Ascending aorta (tissue), 2 donors: ENCODE measurements at places on chromosomes 4 and X.

- H3K4me1 ChIP-seq: no peaks in the 10 kb centered on the region
- no peak overlapping the region for H3K27ac ChIP-seq
- H3K4me3 ChIP-seq: no peak overlapping the region
- DNase-seq: no peak
- H3K27me3 ChIP-seq: no peaks in the 10 kb centered on the region
Measured at GRCh38 chrX:120299928-120300327, 11.3 kb downstream of the TMEM255A start.

DNA sequence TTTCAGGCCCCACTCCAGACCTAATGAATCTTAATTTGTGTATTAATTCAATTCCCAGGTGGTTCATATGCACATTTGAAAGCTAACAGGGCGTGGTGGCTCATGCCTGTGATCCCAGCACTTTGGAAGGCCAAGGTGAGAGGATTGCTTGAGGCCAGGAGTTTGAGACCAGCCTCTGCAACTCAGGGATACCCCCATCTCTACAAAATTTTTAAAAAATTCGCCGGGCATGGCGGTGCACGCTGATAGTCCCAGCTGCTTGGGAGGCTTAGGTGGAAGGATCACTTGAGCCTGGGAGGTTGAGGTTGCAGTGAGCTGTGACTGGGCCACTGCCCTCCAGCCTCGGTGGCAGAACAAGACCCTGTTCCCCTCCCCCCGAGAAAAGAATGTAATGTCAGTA, 31.2 kb downstream of the ADD1 start:
- H3K27ac ChIP-seq: no peak overlapping the region
- DNase-seq: no peak
- H3K36me3 ChIP-seq: peaks cover 36% of the 10 kb centered on the region
- H3K27me3 ChIP-seq: no peaks in the 10 kb centered on the region

DNA sequence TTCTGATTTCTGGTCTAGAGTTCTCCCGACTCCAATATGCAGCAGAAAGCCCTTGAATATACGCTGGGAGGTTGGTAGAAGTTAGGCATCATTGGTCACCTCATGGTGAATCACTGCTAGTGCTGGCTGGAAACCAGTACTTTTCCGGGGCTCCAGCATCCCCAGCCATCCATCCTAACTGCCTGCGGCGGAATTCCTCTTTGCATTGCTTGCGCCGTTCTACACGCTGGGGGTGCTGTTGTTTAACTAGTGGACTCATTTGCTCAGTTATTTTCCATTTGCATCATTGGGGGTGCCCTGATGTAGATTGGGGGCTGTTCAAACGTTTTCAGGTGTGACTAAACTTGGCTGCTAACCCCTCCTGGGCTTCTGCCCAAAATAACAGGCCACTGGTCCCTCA, 23.3 kb upstream of the GPR50 start:
- H3K27ac ChIP-seq: no peak overlapping the region
- no peaks in the 10 kb centered on the region for H3K36me3 ChIP-seq
- H3K4me3 ChIP-seq: no peak overlapping the region
- no peaks in the 10 kb centered on the region for H3K4me1 ChIP-seq

DNA sequence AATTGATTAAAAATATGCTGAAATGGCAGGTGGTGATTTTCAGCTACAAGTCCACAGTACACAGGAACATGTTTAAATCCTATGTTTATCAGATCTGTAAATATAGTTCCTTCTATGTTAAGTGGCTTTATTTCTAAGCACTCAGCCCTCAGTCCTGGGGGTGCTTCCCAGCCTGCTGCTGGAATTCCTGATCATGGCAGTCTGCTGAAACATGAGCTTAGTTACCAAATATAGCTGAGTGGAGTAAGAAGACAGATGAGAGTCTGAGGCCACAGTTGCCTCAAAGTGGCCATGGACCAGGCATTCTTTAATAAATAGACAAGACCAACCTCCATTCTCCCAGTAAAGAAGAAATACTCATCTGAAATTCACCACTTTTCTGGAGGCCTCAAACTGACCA, 17.1 kb upstream of the DDX60 start:
- no peak overlapping the region for H3K27ac ChIP-seq
- no peak for DNase-seq
- no peaks in the 10 kb centered on the region for H3K4me1 ChIP-seq
- H3K27me3 ChIP-seq: no peaks in the 10 kb centered on the region

GRCh38 chr4:175309041-175309440, 390.9 kb downstream of the ADAM29 start:
- no peaks in the 10 kb centered on the region for H3K27me3 ChIP-seq
- no peak overlapping the region for H3K27ac ChIP-seq
- no peak for DNase-seq
- H3K36me3 ChIP-seq: no peaks in the 10 kb centered on the region

GRCh38 chr4:133148690-133149363, at the start of gene PCDH10:
PCDH10 (plus strand) TSS chr4:133149294; CDS start chr4:133150141, 847 bp downstream.
- H3K27me3 ChIP-seq: no peaks in the 10 kb centered on the region
- no peaks in the 10 kb centered on the region for H3K36me3 ChIP-seq
- DNase-seq: peak; percentile 97
- H3K27ac ChIP-seq: peak within 1 kb of the TSS; percentile 93
- no peaks in the 10 kb centered on the region for H3K4me1 ChIP-seq

DNA sequence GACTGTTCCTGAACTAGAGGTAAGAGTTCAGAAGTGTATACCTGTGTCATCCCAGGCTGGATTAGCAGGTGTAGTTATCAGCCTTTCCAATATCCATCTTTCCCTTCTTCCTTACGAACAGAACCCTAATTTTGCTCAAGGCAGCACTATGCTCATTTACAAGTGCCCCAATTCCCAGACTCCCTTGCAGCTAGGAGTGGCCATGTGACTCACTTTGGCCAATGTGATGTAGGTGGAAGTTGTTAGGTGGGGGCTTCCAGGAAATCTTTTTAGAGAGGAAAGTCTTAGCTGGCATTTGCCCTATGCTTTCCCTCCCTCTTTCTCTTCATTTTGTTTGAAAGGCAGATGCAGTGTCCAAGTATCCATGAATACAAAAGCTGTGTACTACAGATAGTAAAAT, 34.8 kb downstream of the HOPX start:
- no peaks in the 10 kb centered on the region for H3K27me3 ChIP-seq
- no peak overlapping the region for H3K27ac ChIP-seq
- no peaks in the 10 kb centered on the region for H3K4me1 ChIP-seq
- no peaks in the 10 kb centered on the region for H3K36me3 ChIP-seq
- H3K4me3 ChIP-seq: no peak overlapping the region
- DNase-seq: no peak

- no peaks in the 10 kb centered on the region for H3K36me3 ChIP-seq
- H3K27me3 ChIP-seq: no peaks in the 10 kb centered on the region
- H3K27ac ChIP-seq: no peak overlapping the region
- DNase-seq: no peak
Measured at GRCh38 chr4:53592686-53593501, 1.6 kb upstream of the LNX1 start.

- H3K4me3 ChIP-seq: no peak overlapping the region
- no peak overlapping the region for H3K27ac ChIP-seq
- no peaks in the 10 kb centered on the region for H3K36me3 ChIP-seq
- H3K4me1 ChIP-seq: no peaks in the 10 kb centered on the region
Measured at GRCh38 chrX:9144701-9145241, 110.8 kb upstream of the FAM9B start.

DNA sequence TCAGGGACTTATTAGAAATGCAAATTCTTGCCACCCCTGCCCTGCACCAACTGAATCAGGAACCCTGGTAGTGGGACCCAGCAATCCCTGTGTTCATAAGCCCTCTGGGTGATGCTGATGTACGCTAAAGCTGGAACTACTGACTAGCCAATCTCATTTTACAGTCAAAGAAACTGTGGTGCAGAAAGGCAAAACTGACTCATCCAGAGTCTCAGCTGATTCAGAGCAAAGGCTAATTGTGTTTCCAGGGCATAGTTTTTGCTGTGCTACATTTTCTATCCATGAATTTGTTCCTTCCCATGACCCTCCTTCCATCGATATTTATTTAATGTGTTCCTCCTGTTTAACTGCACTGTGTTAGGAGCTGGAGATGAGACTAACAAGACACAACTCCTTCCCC, 207.5 kb downstream of the REPS2 start:
- no peaks in the 10 kb centered on the region for H3K27me3 ChIP-seq
- no peak overlapping the region for H3K27ac ChIP-seq
- no peak for DNase-seq
- H3K4me1 ChIP-seq: no peaks in the 10 kb centered on the region

DNA sequence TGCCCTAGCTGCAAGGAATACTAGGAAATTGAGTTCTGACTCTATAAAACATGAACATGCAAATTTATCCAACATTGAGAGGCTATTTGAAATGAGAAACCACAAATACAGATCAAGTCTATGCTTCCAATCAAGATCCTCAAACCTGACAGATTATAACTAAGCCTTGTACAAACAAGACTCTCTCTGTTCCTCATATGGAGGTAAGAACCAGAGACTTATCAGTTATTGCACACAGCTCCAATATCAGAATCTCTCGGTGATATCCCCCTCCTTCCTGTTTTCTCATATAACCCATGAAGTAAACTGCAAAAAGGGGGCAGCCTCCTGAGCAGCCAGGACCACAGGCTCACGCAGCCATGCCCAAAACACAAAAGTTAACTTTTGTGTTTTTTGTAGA, 36.5 kb downstream of the FBXW7 start:
- H3K27ac ChIP-seq: no peak overlapping the region
- H3K4me3 ChIP-seq: no peak overlapping the region
- no peaks in the 10 kb centered on the region for H3K4me1 ChIP-seq
- DNase-seq: no peak

GRCh38 chrX:119325456-119325855, 73.7 kb upstream of the SLC25A43 start:
- H3K4me3 ChIP-seq: no peak overlapping the region
- no peak for DNase-seq
- no peaks in the 10 kb centered on the region for H3K36me3 ChIP-seq
- H3K27ac ChIP-seq: no peak overlapping the region
